WTC11 (cell line): ENCODE measurements at places on chromosomes 6 and 20. TPM values are rescaled to one million over a fixed set of nuclear protein-coding genes. Genes with fewer than 3 reads are reported as not detected.

- peak; percentile 87 for DNase-seq
- peak within 1 kb of the TSS; percentile 97 for H3K27ac ChIP-seq
These were observed at the start of gene GPR63 for GRCh38 chr6:96837081-96837971. Gene GPR63 (minus strand): TSS chr6:96837477. CDS start chr6:96799731, 37,746 bp downstream.

DNA sequence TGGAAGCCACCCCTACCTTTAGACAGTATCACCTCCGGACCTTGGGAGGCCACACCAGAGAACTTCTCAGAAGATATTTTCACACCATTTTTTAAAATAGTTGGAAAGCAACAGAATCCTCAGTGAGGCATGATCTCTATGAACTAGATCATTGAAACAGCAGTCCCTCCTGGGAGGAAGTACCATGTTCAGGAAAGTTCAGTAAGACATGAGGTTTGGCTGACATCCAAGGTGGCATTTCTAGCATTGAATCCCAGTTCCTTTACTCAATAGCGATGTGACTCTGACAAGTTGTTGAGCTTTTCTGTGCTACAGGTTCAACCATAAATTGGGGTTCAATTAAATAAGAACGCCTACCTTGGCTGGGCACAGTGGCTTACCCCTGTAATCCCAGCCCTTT, 169.0 kb downstream of the TBC1D7 start:
- no peak overlapping the region for H3K4me3 ChIP-seq
- H3K4me1 ChIP-seq: peaks cover 4% of the 10 kb centered on the region
- no peak for DNase-seq

GRCh38 chr6:152204591-152204990, 397.1 kb downstream of the ESR1 start:
- no peaks in the 10 kb centered on the region for H3K36me3 ChIP-seq
- H3K4me3 ChIP-seq: no peak overlapping the region
- peaks cover 17% of the 10 kb centered on the region for H3K4me1 ChIP-seq
- H3K27ac ChIP-seq: no peak overlapping the region
- H3K27me3 ChIP-seq: no peaks in the 10 kb centered on the region; the same call in 1 of the 2 replicates

DNA sequence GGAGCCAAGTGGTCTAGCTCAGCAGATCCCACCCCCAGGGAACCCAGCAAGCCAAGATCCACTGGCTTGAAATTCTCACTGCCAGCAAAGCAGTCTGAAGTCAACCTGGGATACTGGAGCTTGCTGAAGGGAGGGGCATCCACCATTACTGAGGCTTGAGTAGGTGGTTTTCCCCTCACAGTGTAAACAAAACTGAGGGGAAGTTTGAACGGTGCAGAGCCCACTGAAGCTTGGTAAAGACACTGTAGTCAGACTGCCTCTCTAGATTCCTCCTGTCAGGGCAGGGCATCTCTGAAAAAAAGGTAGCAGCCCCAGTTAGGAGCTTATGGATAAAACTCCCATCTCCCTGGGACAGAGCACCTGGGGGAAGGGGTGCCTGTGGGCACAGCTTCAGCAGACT, 819.5 kb upstream of the EPHA7 start:
- no peak for DNase-seq
- H3K4me3 ChIP-seq: no peak overlapping the region
- H3K36me3 ChIP-seq: no peaks in the 10 kb centered on the region
- peaks cover 3% of the 10 kb centered on the region; the same call in 1 of the 2 replicates for H3K27me3 ChIP-seq

GRCh38 chr6:90241229-90241880, 55.3 kb downstream of the BACH2 start:
- no peaks in the 10 kb centered on the region for H3K36me3 ChIP-seq
- peak; percentile 27 for DNase-seq
- H3K4me1 ChIP-seq: peaks cover 4% of the 10 kb centered on the region
- H3K27ac ChIP-seq: no peak overlapping the region
- H3K27me3 ChIP-seq: no peaks in the 10 kb centered on the region

- no peak overlapping the region for H3K4me3 ChIP-seq
- peaks cover 10% of the 10 kb centered on the region for H3K4me1 ChIP-seq
- peaks cover 30% of the 10 kb centered on the region for H3K36me3 ChIP-seq
- no peak overlapping the region for H3K27ac ChIP-seq
- DNase-seq: no peak
These were observed 25.5 kb downstream of the NCOA3 start for GRCh38 chr20:47527004-47527800.

GRCh38 chr6:145811741-145812140, 2.9 kb downstream of the FBXO30 start:
- DNase-seq: no peak
- H3K27ac ChIP-seq: no peak overlapping the region
- no peaks in the 10 kb centered on the region for H3K27me3 ChIP-seq
- H3K4me3 ChIP-seq: peak overlapping the region; percentile 83
- no peaks in the 10 kb centered on the region; the same call in 1 of the 2 replicates for H3K36me3 ChIP-seq

- no peak overlapping the region for H3K27ac ChIP-seq
- H3K27me3 ChIP-seq: no peaks in the 10 kb centered on the region
- H3K4me3 ChIP-seq: no peak overlapping the region
- no peaks in the 10 kb centered on the region for H3K36me3 ChIP-seq
These were observed 91.1 kb upstream of the HIVEP1 start for GRCh38 chr6:11921017-11921438.

GRCh38 chr6:152775428-152775827, 24.8 kb downstream of the VIP start:
- H3K27ac ChIP-seq: no peak overlapping the region
- DNase-seq: no peak
- H3K4me1 ChIP-seq: no peaks in the 10 kb centered on the region
- no peaks in the 10 kb centered on the region for H3K27me3 ChIP-seq
- no peak overlapping the region for H3K4me3 ChIP-seq

GRCh38 chr6:37134396-37135191, 35.4 kb upstream of the PIM1 start:
- peaks cover 73% of the 10 kb centered on the region for H3K4me1 ChIP-seq
- peak overlapping the region; percentile 96 for H3K27ac ChIP-seq
- peak overlapping the region; percentile 98 for H3K4me3 ChIP-seq

- H3K4me1 ChIP-seq: no peaks in the 10 kb centered on the region
- no peaks in the 10 kb centered on the region for H3K27me3 ChIP-seq
- no peak overlapping the region for H3K27ac ChIP-seq
- H3K36me3 ChIP-seq: peaks cover 8% of the 10 kb centered on the region
These were observed 40.0 kb downstream of the HEBP2 start for GRCh38 chr6:138443979-138444378.

GRCh38 chr20:58570204-58570859, 55.1 kb upstream of the APCDD1L start:
- DNase-seq: no peak
- H3K4me3 ChIP-seq: no peak overlapping the region
- no peak overlapping the region for H3K27ac ChIP-seq

GRCh38 chr6:35260591-35261570, 1.3 kb downstream of the ZNF76 start:
- H3K27ac ChIP-seq: peak overlapping the region; percentile 91
- no peak for DNase-seq
- no peaks in the 10 kb centered on the region for H3K36me3 ChIP-seq
- peaks cover 9% of the 10 kb centered on the region for H3K4me1 ChIP-seq
- no peaks in the 10 kb centered on the region for H3K27me3 ChIP-seq

GRCh38 chr6:25486550-25486949, 165.5 kb upstream of the SCGN start:
- no peaks in the 10 kb centered on the region for H3K27me3 ChIP-seq
- H3K36me3 ChIP-seq: peaks cover 4% of the 10 kb centered on the region; the same call in 1 of the 2 replicates
- peaks cover 22% of the 10 kb centered on the region for H3K4me1 ChIP-seq

GRCh38 chr6:125030969-125031368, 68.7 kb downstream of the RNF217 start:
- no peak overlapping the region for H3K27ac ChIP-seq
- H3K4me1 ChIP-seq: peaks cover 6% of the 10 kb centered on the region
- H3K4me3 ChIP-seq: no peak overlapping the region

- DNase-seq: no peak
- peaks cover 8% of the 10 kb centered on the region for H3K4me1 ChIP-seq
- H3K27me3 ChIP-seq: no peaks in the 10 kb centered on the region
- peaks cover 3% of the 10 kb centered on the region; the same call in 1 of the 2 replicates for H3K36me3 ChIP-seq
These were observed 10.1 kb downstream of the ISM1 start for GRCh38 chr20:13231031-13231752.

GRCh38 chr20:63323357-63323981, 30.5 kb downstream of the COL20A1 start:
- no peak for DNase-seq
- no peaks in the 10 kb centered on the region for H3K36me3 ChIP-seq
- H3K4me3 ChIP-seq: no peak overlapping the region
- peak overlapping the region; percentile 65 for H3K27ac ChIP-seq
- no peaks in the 10 kb centered on the region for H3K27me3 ChIP-seq
- peaks cover 2% of the 10 kb centered on the region; the same call in 1 of the 2 replicates for H3K4me1 ChIP-seq

GRCh38 chr6:32764048-32764447, 716 bp upstream of the HLA-DQB2 start:
- peaks cover 18% of the 10 kb centered on the region for H3K4me1 ChIP-seq
- H3K27ac ChIP-seq: no peak overlapping the region
- peaks cover 22% of the 10 kb centered on the region for H3K27me3 ChIP-seq
- no peaks in the 10 kb centered on the region for H3K36me3 ChIP-seq
- DNase-seq: no peak

- no peak for DNase-seq
- peaks cover 47% of the 10 kb centered on the region for H3K36me3 ChIP-seq
- H3K4me3 ChIP-seq: no peak overlapping the region
These were observed 59.1 kb downstream of the SCAF8 start for GRCh38 chr6:154792325-154792724.

GRCh38 chr6:52227495-52227894, 16.8 kb downstream of the IL17F start:
- 0 out of 2 replicates have a peak, but pooled peaks cover 2% of the 10 kb centered on the region for H3K4me1 ChIP-seq
- H3K36me3 ChIP-seq: no peaks in the 10 kb centered on the region
- no peak overlapping the region for H3K4me3 ChIP-seq
- H3K27me3 ChIP-seq: no peaks in the 10 kb centered on the region

DNA sequence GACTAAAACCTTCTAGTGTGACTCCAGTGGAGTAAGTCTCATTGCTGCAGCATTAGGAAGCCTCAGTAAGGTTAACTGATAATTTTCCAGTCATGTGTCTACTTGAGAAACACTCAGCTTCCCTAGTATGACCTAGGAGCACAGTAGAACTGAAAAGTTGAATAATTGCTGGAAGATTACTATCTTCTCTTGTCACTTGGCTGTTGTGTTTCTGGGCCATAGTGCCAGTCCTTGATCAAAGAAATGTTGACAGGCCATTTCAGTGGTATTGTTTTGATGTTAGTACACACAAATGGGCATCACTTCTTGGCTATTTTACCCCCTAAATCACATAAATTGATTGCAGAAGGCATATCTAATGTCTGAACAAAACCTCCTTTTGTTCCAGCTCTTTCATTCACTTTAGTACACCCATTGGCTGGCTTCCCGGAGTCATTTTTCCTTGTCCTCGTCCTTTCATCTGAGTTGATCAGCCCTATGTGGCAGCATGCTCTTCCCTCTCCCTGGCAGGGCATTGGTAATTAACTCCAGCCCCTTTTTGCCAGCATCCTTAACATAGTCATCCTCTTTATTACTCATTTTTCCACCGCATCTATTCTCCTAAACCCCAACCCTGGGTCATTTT, 6.0 kb downstream of the ENPP3 start:
- no peaks in the 10 kb centered on the region for H3K36me3 ChIP-seq
- no peaks in the 10 kb centered on the region for H3K4me1 ChIP-seq
- no peak overlapping the region for H3K27ac ChIP-seq
- no peak for DNase-seq
- H3K27me3 ChIP-seq: peaks cover 11% of the 10 kb centered on the region
- H3K4me3 ChIP-seq: no peak overlapping the region

GRCh38 chr6:43923376-43924221, 153.6 kb downstream of the VEGFA start:
- H3K27ac ChIP-seq: no peak overlapping the region
- no peak for DNase-seq
- peaks cover 15% of the 10 kb centered on the region for H3K4me1 ChIP-seq
- H3K4me3 ChIP-seq: no peak overlapping the region
- H3K27me3 ChIP-seq: no peaks in the 10 kb centered on the region
- no peaks in the 10 kb centered on the region for H3K36me3 ChIP-seq

DNA sequence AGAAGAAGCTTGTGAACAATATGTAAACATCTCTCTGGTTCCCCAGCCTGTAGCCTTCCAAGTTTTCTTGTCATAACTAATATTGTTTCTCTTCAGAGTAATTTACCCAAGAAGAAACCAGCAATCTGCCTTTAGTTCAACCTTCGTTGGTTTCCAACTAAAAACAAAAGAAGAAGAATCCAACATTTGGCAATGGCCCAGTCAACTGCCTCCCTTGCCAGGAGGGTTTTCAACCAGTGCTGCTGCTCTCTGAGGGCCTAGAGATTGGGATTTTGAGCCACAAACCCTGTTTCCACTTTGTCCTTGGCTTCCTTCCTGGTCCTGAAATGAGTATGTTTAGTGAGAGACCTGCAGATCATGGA, 395.8 kb upstream of the CNR1 start:
- H3K4me1 ChIP-seq: peaks cover 15% of the 10 kb centered on the region
- H3K27ac ChIP-seq: no peak overlapping the region
- H3K4me3 ChIP-seq: no peak overlapping the region
- DNase-seq: no peak
- no peaks in the 10 kb centered on the region for H3K27me3 ChIP-seq

GRCh38 chr6:16711546-16712254, 49.6 kb downstream of the ATXN1 start:
- no peaks in the 10 kb centered on the region for H3K27me3 ChIP-seq
- H3K27ac ChIP-seq: peak overlapping the region; percentile 48; the same call in 1 of the 2 replicates
- DNase-seq: no peak
- H3K36me3 ChIP-seq: no peaks in the 10 kb centered on the region
- peaks cover 13% of the 10 kb centered on the region for H3K4me1 ChIP-seq

DNA sequence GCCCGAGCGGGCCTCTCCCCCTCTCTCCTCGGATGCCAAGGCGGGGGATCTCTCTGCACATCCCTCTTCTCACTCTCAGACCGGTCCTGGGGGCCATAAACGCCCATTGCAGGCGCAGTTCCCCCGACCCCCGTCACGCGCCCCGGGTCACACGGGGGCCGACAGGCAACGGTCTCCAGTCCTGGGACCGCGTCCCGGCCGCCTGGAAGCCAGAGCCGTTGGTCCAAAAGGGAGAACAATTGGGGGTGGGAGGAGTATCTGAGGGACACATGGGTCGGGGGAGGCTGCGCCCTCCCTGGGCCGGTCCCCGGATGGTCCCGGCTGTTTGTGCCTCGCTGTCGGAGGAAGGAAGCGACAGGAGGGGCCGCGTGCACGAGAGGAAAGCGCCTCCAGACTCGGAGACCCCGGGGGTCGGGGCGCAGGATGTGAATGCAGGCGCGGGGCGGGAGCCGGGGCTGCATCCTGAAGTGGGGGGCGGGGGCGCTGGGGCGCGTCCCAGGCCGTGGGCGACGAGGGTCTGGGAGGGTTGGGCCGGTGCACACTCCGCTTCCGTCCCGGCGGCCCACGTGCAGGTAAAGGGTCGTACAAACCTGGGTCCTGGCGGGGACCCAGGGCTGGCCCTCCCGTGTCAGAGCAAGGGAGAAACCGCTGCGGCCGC, 903 bp downstream of the SLC4A11 start:
- no peaks in the 10 kb centered on the region for H3K36me3 ChIP-seq
- no peak overlapping the region for H3K27ac ChIP-seq
- H3K27me3 ChIP-seq: peaks cover 54% of the 10 kb centered on the region
- peak; percentile 37 for DNase-seq

TRIM10 gene
- total RNA-seq: 0.09 to 0.22 TPM (median 0.16 TPM) in 3 replicates

CST2 gene
- total RNA-seq: not detected in 3 replicates

RAB44 gene
- 0.07 to 0.11 TPM in 2 of 3 replicates, not detected in the other for total RNA-seq

NOX3 gene
- 0.09 TPM in 1 of 3 replicates, not detected in the others for total RNA-seq

PDE10A gene
- 2.3 to 3.1 TPM (median 3.0 TPM) in 3 replicates for total RNA-seq

PYGB gene
- 44.5 to 48.5 TPM (median 46.3 TPM) in 3 replicates for total RNA-seq

FNDC11 gene
- 3.4 to 3.8 TPM (median 3.6 TPM) in 3 replicates for total RNA-seq

NFATC2 gene
- 1.7 to 3.0 TPM (median 2.3 TPM) in 3 replicates for total RNA-seq

HLA-DQB1 gene
- total RNA-seq: 0.83 to 3.8 TPM (median 2.6 TPM) in 3 replicates

SMPD2 gene
- total RNA-seq: 11.2 to 13.1 TPM (median 12.2 TPM) in 3 replicates

ADGB gene
- not detected in 3 replicates for total RNA-seq

PRKN gene
- total RNA-seq: 0.59 to 1.0 TPM (median 1.0 TPM) in 3 replicates

OR12D2 gene
- total RNA-seq: not detected in 3 replicates

FOXC1 gene
- total RNA-seq: 6.1 to 10.7 TPM (median 7.2 TPM) in 3 replicates

SMLR1 gene
- not detected in 3 replicates for total RNA-seq

KHDRBS2 gene
- total RNA-seq: 0.76 to 1.2 TPM (median 0.87 TPM) in 3 replicates

HMGCLL1 gene
- total RNA-seq: 0.09 to 0.32 TPM (median 0.11 TPM) in 3 replicates

DYNLRB1 gene
- total RNA-seq: 99.3 to 126 TPM (median 115 TPM) in 3 replicates

CD109 gene
- 3.5 to 4.5 TPM (median 4.0 TPM) in 3 replicates for total RNA-seq

DEFB132 gene
- total RNA-seq: not detected in 3 replicates

LY6G5C gene
- 0.98 to 1.6 TPM (median 1.0 TPM) in 3 replicates for total RNA-seq
